ENCODE measurements at places on chromosomes 16 and 17.

DNA sequence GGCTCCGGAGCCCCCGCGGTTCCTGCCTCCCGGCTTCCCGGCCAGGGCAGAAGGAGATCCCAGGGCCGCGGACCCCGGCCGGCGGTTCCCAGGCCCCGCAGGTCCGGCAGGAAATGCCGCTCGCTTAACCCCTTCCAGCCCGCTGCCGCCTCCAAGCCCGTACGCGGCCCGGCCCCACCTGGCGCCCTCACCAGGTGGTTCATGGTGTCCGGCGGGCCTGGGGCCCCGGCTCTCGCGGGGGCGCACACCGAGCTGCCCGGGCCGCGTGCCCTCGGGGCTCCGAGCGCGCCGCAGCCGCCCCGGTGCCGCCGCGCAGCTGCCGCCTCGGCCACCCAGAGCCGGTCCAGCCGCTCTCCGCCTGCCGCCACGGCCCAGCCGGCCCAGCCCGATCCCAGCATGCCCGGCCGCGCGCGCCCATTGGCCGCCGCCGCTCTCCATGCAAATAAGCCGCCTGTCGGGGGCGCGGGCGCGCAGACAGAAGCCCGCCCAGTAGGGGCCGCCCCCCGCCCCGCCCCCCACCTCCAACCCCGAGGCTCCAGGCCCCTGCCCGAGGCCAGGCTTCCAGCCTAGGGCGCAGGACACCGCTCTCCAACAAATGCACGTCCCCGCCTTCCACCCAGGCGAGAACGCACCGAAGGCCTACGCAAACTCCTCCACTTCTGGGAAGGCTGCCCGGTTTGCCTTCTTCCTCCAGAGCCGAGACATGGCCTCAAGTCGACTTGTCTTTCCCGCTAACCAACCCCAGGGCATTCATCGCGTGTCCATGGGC is at the start of gene BCAR1:
BCAR1 (minus strand) TSS at position 345 of the 769 bp plus-strand sequence; CDS start at position 203, 142 bp downstream.
- peak; percentile 89 for DNase-seq

GRCh38 chr16:87534751-87535150 is 41.9 kb upstream of the ZCCHC14 start:
- no peak for DNase-seq

GRCh38 chr17:76435751-76436150 is 17.2 kb downstream of the UBE2O start:
- no peak for DNase-seq

- no peak for DNase-seq
These were observed 29.9 kb upstream of the PAFAH1B1 start for GRCh38 chr17:2563543-2563942.

GRCh38 chr17:50841277-50841948 is 6.0 kb downstream of the WFIKKN2 start:
- no peak for DNase-seq

DNA sequence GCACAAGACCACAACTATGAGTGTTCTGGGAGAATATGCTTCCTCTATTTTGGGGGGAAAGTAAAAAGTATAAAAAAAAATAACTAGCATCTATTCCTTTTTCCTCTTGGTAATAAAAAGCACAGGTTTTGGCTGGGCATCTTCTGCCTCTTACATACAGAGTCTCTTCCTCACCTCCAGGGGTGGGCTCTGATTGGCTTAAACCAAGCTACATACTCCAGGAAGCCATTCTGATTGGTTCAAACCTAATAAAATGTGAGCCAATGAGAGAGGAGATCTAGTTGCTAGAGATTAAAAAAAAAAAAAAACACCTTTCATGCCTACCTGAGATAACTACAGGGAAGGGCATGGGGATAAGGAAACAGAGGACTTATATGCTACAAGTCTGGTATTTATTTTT is 365.9 kb upstream of the ERCC4 start:
- no peak for DNase-seq

DNA sequence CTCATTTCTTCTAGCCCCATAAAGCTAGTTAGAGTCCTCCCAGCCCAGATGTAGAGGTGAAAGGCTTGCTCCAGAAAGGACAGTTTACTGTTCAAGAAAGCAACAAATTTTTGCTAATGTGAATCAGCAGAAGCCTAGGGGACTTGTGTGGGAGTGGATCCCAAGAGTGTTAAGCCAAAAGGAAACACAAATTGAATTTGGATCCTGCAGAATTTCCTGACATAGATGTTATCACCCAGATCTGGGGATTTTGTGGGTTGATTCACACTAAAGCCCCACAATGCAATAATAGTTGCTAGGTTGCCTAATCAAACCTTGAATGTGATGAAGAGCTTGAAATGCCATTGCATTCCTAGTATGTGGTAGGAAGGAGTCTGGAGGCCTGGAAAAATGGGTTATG is 135.2 kb upstream of the HS3ST3A1 start:
- DNase-seq, result no peak

DNA sequence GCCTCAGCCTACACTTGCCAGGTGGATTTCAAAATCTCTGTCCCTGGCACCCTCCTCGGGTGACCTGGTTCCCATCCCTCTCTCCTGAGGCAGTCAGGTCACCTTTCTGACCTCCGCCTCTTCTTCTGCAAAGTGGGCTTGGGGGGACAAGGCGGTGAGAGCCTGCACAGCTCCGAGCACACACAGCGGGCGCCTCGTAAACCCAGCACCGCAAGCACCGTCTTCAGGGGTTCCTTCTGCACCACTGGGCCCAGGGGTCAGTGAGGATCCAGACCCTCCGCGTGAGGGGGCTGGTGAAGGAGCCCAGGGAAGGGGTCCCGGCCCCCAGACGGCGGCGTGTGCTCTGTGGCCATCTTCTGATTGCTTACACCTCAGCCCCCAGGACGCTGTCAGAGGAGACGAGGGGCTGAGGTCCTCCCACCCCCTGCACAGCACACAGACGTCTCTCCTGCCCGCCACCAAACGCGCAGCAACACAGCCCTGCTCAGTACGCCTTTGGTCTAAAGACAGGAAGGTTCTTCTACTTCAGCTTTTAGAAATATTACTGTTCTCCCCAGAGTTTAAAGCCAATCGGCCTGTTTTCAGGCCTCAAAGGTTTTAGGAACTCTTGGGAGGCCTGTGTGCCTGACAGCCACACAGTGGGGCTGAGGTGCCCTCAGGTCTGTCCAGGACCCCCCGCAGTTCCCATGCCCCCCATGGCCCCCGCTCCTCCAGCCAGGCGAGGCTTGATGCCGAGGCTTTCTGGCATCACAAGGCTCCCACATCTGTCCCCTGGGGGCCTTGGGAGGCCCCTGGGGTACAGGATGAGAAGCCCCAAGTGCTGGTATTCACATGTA is 2.7 kb downstream of the CBFA2T3 start:
- no peak for DNase-seq

DNA sequence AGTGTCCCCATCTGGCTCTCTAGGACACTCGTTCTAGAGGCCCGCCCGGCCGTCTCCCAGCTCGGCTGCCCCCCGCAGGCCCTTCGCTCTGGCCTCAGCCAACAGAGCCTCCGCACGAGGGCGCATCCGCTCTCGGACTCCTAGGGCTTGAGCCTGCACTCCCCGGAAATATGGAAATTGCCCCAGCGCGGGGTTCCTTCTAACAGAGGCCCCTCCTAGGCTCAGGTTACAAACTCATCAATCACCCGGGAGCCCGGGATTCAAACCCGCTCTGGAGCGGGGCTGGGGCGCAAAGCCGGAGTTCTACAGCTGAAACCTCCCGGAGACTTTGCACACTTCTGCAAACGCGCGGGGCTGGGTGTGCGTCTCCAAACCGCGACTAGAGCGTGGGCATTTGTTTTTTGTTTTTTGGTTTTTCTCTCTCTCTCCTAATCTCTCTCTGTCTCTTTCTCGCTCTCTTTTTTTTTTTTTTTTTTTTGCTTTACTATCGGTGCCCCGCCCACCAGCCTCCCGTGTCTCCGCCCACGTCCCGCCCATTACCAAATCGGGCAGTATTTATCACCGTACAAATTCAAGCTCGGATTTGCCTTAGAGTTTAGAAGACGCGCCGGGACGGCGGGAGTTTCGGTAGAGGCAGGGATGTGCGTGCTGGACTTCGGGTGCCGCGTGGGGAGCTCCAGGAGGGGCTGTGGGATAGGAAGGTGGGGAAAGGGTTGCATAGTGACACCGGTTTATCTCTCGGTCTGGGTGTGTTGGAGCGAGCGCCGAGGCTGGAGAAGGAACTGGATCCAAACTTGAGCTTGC is 2.4 kb upstream of the FOXL1 start:
- DNase-seq, result peak; percentile 89

DNA sequence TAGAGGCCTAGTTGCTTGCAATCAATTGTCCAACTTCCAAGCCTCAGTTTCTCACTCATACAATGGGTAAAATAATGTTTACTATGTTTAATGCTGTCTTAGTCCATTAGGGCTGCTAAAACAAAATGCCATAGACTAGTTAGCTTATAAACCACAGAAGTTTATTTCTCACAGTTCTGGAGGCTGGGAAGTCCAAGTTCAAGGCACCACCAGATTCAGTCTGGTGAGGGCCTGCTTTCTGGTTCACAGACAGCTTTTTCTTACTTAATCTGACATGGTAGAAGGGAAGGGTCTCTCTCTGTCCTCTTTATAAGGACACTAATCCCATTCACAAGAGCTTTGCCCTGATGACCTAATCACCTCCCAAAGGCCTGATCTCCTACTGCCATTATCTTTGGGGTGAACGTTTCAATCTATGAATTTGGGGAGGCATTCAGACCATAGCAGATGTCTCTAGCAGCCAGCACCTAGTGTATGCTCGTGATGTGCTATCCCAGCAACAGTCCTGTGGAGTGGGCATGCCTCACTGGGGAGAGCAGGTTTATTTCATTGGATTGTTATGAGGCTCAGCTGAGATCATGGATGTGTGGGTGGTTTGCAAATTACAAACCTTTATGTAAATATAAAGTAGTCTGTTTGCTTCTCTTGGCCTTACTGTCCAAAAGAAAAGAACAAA is 25.2 kb downstream of the YPEL2 start:
- DNase-seq, result no peak

DNA sequence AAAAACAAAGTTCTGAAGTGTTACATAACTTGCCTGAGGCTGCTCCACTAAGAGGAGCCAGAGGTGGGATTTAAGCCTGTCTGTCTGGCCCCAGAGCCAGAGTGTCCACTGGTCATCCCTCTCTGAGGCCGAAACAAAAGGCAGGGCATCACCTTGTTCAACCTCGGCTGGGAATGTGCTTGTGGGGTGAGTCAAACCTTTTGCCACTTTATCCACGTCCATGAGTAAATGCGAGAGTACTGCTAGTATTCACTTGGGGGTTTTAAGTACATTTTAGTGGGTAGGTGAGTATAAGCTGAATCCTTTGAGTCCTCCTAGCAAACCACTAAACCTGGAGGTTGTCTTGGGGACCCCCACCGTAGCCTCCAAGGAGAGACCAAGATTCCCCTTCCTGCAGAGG is 103.5 kb downstream of the STX8 start:
- no peak for DNase-seq

GRCh38 chr17:75096082-75096625 is 8.4 kb downstream of the SLC16A5 start:
- no peak for DNase-seq

- no peak for DNase-seq
These were observed 84.8 kb downstream of the CDYL2 start for GRCh38 chr16:80719573-80719972.

GRCh38 chr17:17835415-17836249 is 1.2 kb downstream of the SREBF1 start:
- DNase-seq, result no peak

GRCh38 chr16:86302421-86303109 is 207.8 kb upstream of the FOXF1 start:
- no peak for DNase-seq

All from neuronal stem cell (in vitro differentiated cells).